ENCODE measurements at places on chromosomes 2 and 18. TPM values are rescaled to one million over a fixed set of nuclear protein-coding genes. Genes with fewer than 3 reads are reported as not detected.
A peak's percentile ranks its signal among the peaks of the same experiment; 100 is the strongest.

DNA sequence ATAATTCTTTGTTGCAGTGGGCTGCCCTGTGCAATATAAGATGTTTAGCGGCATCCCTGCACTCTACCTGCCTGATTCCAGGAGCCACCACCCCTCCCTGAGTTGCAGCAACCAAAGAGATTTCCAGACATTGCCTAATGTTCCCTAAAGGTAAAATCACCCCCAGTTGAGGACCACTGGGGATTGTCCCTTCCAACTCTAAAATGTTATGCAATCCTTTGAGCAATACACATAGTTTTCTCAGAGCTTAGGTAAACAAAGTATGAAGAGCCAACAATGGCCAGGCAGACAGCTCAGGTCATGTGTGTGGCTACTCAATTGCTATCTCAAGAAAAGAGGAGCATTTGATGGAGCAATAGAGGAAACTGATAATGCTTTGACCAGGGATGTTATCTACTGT lies 87.0 kb downstream of the XDH start:
- DNase-seq: no peak

- DNase-seq: no peak
Observed at GRCh38 chr2:83596592-83597282, 862.3 kb downstream of the SUCLG1 start.

The EMX1 gene
- 0.81 TPM for total RNA-seq

- no peak for DNase-seq
Observed at GRCh38 chr2:129331638-129332037, 647.8 kb upstream of the RAB6C start.

The SCYGR4 gene
- total RNA-seq: not detected

GRCh38 chr2:20326163-20326780 lies 24.4 kb downstream of the PUM2 start:
- peak; percentile 38 for DNase-seq

GRCh38 chr2:106581328-106581727 lies 94.2 kb downstream of the CD8B2 start:
- DNase-seq: no peak

DNA sequence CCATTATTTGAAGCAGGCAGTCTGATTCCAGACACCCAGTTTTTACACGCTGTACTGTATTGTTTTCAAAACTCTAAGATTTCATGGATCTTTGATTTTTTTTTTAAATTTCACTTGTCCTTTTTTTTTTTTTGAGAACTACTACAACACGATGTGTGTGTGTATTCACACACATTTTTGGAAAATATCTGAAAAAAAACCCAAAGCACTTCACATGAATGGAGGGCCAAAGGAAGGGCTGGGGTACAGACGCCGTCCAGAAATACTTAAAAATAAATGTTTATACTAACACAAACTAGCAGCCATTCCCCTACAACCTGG lies 314 bp upstream of the SSB start:
- DNase-seq: no peak

DNA sequence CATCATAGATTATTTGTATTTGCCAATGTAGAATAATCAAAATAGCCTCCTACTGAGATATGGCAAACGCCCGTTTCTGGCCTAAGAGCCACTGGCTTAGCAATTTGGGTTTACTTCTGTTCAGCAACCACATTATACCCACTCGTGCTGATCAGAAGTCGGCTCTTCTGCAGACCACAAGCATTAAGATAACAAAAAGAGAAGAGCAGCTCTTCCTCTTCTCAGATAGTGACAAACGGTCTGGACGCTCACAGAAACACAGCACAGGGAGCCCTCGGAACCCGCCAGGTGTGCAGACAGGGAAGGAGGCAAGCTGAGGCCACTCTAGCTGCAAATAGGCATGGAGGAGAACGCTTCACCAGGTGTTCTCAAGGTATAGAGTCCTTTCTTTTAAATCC lies 164.0 kb downstream of the HDAC4 start:
- DNase-seq: no peak

The RALBP1 gene
- 47.6 TPM for total RNA-seq

DNA sequence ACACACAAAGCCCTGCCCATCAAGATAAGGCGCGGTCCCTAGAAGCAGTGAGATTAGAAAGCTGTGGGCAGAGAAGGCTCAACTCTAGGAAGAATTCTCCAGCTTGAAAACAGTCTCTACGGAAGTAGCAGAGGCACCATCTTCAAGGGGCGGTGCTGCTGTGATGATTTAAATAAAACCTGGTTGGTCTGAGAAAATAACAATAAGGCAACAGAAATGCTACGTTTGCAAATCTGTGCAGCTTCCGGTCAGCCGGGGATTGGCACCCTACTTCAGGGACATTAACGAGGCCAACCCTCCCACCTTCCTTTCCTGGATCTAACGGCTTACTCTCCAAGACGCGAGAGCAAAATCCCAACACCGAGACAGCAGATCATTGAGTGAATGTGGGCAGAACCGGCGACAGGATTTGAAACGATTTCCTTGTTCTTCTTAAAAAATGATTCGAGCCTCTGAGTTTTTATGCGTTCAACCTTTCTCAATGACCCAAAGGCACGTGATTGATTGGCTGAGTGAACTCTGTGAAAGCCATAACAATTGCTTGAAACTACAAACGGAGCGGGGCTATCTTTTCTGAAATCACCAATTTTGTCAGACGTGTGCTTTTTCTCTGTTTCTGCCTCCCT lies 93.7 kb upstream of the ZNF516 start:
- no peak for DNase-seq

DNA sequence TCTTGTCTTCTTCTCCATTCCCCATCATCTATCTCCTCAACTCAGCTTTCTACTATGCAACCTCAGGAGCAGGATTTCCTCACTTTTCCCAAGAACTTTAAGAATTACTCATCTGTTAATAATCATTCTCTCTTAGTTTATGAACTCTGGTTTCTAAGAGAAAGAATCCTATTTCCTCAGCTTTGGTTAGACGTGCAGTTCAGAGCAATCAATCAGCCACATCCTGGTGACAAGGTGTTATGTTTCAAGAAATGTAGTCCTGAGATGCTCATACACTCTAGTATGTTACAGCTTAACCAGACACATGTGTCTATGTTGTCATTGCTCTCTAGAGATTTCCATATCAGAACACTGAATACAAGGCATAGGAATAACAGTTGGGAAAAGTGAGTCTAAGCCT lies 277.9 kb downstream of the MBD2 start:
- peak; percentile 75 for DNase-seq

All from Caki2 (cell line).